ENCODE measurements at places on chromosomes 1 and 21.

DNA sequence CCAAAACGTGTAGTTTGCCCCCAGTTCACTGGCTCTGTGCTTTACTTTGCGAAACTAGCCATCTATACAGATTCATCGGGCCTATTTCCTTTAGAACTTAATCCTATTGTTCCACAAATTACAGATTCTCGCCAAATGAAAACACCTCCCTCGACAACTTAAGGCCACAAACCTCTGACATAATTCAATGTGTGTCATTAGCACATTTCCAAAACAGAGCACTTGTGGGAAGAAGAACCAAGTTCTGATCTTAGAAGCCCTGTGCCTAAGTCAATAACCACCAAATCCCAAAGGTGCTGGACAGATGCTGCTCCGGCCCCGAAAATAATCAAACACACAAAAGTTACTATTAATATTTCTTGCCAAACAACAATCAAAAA, 93.9 kb downstream of the SLC45A1 start:
- DNase-seq, result no peak

- DNase-seq, result peak; percentile 45
Measured at GRCh38 chr1:185238447-185238846, 78.6 kb downstream of the IVNS1ABP start.

- no peak for DNase-seq
Measured at GRCh38 chr1:248611883-248612414, 14.4 kb upstream of the OR2T10 start.

DNA sequence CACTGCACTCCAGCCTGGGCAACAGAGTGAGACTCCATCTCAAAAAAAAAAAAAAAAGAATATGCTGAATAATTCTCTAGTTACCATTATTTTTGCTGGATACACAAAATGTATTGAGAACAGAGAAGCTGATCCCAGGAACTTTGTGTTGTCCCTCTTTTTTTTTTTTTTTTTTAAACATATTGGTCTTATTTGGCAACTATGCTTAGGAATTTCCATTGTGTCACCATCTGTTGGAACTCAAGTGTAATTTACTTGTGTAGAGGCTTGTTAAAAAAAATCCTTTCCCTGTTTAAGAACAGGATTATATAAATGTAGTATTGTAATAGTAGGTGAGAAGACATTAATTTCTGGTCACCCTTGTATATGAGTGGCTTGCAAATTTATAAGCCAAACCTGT, 28.6 kb downstream of the CAMSAP2 start:
- no peak for DNase-seq

- no peak for DNase-seq
Measured at GRCh38 chr1:13921190-13921589, 221.2 kb downstream of the PRDM2 start.

DNA sequence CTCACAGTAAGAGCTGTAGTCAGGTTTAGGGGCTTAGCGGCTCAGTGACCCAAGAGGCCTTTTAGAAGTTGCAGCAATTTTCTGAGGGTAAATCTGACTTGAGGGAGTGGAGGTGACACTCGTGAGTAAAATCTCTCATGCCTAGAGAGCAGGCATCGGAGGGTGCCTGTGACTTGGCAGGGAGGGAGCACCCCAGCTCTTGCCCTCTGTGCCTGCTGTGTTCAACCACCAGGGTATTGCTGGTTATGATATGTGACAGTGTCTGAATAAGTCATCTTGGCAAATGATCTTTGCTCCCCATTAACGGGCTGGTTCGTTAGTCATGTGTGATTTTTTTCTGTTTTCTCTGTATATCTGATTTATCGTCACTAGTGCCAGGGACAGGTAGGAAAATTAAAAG, 5.9 kb downstream of the MAN1C1 start:
- DNase-seq, result no peak

DNA sequence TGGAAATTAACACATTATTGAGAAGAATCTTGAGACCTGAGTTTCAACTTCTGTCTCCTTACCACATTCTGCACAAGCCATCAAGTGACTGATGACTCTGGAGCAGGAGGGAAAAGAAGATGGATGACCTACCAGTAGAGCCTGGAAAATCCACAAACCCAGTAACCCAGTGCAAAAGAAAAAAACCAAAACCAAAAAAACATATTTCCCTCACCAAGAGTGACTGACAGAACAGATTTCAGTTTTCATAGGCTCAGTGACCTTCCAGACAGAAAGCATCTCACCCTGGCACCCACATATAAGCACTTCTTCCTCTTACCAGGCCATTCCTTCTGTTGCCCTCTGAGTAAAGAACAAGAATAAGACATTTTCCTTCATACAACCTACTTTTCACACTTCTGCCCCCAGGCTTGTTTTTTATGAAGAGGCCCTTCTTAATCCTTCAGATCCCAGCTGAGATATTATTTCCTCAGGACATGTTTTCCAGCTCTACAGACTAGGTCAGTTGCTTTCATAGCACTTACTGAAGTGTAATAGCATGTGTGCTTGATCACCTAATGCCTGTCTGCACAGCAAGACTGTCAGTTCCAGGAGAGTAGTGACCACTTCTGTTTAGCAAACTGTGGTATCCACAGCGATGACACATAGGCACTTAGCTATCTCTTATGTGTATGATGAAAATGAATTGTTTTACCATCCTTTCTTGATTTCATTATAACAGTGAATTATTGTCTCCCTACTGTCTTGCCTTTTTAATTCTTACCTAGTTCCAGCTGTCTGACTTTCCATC, 4.0 kb downstream of the TSACC start:
- DNase-seq, result no peak

DNA sequence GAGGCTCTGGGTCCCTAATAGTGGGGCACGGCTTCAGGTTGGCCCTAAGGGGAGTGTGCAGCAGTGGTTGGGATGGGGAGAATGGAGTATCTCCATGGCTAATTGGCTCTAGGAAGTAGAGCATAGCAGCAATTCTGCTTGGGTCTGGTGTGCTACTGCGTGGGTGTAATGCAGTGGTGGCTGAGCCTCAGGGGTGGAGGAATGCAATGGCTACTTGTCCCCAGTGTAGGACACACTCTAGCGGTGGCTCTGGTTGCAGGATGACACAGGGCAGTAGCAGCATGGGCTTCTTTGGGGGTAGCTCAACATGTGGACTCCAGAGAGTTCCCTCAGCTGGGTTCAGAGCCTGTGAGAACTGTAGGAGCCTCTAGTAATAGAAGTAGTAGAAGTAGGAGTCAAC, 91.2 kb upstream of the FAM78B start:
- no peak for DNase-seq

DNA sequence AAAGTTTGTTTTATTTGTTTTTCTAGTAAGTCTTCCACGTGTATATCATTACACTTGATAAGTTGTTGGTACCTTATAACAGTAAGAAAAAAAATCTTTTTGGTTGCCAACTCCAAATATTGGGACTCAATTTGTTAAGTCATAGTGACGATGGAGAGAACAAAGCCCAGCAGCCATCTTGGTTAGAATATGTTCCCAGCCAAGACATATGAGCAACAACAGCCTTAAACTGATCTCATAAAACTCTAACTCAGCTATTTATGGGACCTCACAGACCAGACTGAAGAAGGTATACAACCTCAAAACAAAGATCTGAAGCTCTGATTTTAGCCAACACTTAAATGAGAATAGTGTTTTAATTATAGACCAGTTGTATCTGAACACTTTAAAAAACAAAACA, 281.3 kb downstream of the VAV3 start:
- DNase-seq, result no peak

- no peak for DNase-seq
Measured at GRCh38 chr1:177927021-177927596, 42.7 kb downstream of the SEC16B start.

All from CD4-positive, alpha-beta T cell treated with Interleukin-4 for 1 hour (primary cell).